ENCODE measurements at places on chromosomes 7 and 10.

DNA sequence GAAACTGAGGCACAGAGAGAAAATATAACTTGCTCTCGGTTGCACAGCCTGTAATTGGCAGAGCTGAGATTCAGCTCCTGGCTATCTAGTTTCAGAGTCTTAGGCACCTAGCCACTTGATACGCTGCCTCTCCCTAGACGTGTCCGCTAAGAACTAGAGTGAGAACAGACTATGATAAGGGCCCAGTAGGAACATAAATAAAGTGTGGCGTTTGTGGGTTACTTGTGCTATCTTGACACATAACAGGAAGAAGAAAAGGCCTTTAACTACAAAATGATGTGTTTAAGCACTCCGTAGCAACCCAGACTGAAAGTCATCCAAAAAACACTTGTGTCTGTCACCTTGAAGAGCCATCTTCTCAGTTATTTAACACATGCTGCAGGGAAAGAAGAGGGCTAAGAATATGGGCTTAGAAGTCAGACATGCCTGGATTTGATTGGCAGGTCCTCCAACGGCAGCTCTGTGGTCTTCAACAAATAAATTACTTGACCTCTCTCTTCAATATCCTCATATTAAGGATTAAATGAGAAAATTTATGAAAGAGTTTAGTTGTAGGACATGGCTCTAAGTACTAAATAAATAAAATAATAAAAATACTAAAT, 96.2 kb downstream of the SGMS1 start:
- no peak for DNase-seq

GRCh38 chr10:101588879-101589278, 758 bp downstream of the DPCD start:
- DNase-seq, result no peak

DNA sequence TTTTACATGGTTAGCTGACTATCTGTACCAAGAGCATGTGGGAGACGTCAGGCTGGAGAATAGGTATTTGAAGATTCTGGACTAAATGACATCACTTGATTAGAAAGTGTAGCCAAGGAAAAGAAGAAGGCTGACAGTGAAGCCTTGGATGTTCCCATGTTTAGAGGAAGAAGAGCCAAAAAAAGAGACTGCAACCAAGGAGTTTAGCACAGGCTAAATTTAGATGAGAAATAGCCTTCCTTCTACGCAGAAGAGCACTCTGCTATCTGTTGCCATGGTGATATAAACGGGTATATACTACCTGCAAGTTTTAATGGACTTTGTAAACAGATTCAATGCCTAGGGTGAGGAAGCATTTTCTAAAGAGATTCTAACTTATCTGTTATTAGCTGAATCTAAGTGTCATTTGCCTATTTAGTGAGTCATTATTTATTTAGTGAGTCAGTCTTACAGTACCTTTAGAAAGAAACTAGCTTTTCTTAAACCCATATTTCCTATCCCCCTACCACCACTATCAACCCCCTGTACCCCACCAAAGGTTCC, 69.8 kb downstream of the CDK6 start:
- no peak for DNase-seq

DNA sequence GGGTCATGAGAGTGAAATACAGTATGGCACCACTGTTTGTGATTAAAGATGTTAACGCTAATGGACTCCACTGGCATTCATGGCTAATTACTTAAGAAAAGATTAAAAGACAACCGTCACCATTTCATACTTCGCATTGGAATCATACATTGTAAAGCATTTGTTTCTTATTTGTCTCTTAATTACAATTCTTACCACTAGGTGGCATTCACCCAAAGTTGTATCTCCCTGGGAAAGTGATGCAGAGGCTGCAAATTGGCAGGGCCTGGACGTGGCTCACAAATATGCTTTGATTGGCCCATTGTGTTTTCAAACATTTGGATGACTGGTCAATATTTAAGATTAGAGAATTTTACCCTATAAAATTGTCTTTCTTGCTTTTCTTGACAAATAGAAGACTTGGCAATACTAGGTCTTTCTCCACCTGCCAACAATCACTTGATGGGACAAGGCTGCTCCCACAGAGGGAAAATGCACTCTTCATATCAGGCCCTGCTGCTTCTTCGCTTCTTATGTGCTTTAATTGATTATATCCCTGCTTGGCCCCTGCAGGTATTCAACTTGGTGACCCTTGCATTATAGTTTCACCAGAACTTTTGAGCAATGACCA, 72.1 kb upstream of the STARD3NL start:
- DNase-seq, result no peak
